ENCODE measurements at places on chromosomes 13 and 19.

DNA sequence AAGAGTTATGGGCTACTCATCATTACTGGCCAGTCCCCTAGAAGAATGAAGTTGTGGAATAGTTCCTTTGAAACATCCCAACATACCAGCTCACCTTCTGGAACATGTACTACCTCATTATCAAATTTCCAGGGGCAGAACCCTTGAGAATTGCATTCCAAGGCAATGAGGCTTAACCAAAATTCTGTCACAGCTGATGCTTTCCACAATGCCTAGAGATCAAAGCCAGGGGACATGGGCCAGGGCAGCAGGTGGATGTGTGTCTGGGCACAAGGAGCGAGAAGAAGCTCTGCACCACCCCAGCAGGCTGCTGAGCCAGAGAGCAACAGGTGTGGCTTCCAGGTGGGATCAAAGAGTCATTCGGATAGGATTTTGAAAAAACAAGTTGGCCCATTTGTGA, 362.1 kb downstream of the EFNB2 start:
- DNase-seq, result no peak

DNA sequence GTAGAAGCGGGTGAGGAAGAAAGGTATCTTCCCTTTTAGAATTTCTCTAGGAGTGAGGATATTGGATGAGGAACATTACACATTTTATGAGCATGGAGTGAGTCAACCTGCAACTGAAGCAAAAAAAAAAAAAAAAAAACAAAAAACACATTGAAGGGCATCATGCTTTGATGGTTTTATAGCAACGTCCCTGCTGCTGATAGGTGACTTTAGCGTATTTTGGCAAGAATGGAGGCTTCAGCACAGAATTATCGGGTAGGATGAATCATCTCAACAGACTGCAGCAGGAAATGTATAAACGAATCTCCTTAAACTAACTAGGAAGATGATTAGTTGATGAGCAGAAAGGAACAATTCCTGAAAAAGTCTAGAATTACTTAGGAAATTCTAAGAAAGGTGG, 1359.6 kb upstream of the ATXN8OS start:
- no peak for DNase-seq

GRCh38 chr19:14843578-14843977, 5.1 kb downstream of the OR7A10 start:
- DNase-seq, result no peak

DNA sequence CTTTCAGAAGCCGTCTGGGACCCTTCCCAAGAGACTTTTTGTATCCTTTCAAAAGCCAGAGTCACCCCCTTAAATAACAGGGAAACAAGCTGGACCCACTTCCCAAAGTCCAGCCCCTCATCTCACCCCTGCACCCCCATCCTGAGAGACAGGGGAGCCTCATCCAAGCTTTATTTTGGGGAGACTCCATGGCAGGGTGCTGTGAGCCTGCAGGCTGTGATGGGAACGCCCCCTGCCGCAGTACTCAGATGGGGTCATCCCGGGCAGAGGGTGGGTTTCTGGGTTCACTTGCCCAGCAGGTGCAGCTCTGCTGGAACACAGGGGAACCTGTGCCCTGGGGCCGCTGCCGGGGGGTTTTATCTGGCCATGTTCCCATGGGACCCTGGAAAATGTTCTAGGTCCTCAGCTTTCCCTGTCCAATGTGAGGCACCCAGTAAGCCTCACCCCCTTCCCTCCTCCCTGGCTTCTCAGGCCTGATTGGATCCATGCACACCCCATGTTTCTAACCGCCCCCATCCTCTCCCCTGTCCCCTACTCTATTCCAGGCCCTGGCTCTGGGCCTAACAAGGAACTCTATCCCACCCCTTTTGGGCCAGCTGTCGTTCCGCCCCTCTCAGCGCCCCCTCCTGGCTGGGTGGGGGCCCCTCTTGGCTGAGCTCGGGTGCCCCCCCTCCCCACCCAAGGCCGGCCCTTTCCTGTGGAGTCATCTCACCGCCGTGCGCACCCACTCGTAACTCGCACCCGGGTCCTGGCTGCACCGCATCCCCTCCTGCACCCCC, 1.0 kb downstream of the HIF3A start:
- no peak for DNase-seq

DNA sequence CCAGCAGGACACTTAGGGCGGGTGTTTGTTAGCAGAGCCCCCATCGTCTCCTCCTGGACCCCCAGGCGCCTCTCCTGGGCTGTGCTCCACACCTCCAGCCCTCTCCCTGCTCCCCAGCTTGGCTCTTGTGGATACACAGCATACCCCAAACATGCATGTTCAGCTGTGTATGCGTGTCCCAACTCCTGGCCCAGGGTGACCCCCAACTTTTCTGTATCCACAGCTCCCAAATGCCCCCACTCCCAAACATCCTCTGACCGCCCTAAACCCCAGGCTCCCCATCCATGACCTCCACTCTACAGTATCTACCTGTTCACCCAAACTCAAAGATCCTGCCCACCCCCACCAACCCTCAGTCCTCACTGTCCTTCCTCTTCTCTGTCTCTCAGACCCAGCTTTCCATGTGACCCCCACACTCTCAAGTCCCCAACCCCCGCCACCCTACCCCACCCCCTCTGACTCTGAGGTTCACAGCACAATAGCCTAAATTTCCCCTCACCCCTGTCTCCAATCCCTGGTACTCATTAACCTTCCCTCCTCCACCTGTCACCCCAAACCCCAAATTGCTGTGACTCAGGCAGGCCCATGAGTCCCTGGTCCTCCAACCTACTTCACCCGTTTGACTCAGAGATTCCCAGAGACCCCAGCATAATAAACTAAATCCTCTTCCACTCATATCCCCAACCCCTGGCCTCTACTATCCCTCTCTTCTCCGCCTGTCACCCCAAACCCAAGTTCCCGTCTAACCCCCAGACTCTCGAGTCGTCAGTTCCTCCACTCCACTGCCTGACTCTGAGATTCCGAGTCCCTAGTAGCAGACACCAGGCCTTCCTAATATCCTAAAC, 968 bp downstream of the UBE2M start:
- DNase-seq, result no peak

- no peak for DNase-seq
These were observed 27.3 kb downstream of the ZC3H4 start for GRCh38 chr19:47086280-47086679.

DNA sequence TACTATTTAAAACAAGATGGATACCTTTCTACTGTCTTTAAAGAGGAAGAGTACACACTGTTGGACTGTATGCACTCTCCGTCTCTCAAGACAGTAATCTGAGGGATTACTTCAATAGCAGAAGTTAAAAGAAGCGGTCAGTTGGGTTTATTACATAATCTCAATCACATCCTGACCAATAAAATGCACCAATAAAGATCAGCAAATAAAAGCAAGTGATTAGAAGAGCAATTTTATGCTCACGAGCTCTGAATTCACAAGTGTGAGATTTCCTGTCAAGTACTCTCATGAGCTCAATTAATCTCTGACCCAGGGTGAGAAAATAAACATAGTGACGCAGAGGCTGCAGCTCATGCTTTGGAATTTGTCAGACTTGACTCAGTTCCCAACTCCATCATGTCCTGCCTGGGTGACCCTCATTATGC, 12.2 kb downstream of the ABCC4 start:
- no peak for DNase-seq

All from stimulated activated CD8-positive, alpha-beta memory T cell treated with anti-CD3 and anti-CD28 coated beads, Interleukin-7, amount 100 ng/mL, for 1 hour (primary cell).